ENCODE measurements at places on chromosomes 7 and 10.

- DNase-seq, result no peak
These were observed 56.8 kb downstream of the CHCHD3 start for GRCh38 chr7:133025056-133025455.

DNA sequence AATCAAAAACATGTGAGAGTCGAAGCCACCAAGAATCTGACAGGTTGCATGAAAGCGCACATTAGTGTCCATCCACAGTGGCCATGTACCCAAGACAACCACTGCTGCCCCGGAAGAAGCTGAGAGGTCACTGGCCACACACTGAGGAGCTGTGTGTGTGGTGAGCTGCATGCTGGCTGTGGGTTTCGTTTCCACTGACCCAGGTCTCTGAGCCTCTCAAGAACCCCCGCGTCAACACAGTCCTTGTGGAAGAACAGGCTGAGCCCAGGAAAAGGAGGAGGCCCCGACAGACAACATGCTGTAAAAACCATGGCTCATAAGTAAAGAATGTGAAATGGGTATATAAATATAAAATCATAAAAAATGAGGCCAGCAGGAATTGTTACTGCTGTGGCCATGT is 8.2 kb downstream of the VIPR2 start:
- no peak for DNase-seq

GRCh38 chr7:147658392-147658967 is 932.1 kb upstream of the C7orf33 start:
- no peak for DNase-seq

GRCh38 chr10:867807-868206 is 63.7 kb downstream of the LARP4B start:
- no peak for DNase-seq

- no peak for DNase-seq
These were observed 44.9 kb downstream of the MYPN start for GRCh38 chr10:68154211-68154497.

DNA sequence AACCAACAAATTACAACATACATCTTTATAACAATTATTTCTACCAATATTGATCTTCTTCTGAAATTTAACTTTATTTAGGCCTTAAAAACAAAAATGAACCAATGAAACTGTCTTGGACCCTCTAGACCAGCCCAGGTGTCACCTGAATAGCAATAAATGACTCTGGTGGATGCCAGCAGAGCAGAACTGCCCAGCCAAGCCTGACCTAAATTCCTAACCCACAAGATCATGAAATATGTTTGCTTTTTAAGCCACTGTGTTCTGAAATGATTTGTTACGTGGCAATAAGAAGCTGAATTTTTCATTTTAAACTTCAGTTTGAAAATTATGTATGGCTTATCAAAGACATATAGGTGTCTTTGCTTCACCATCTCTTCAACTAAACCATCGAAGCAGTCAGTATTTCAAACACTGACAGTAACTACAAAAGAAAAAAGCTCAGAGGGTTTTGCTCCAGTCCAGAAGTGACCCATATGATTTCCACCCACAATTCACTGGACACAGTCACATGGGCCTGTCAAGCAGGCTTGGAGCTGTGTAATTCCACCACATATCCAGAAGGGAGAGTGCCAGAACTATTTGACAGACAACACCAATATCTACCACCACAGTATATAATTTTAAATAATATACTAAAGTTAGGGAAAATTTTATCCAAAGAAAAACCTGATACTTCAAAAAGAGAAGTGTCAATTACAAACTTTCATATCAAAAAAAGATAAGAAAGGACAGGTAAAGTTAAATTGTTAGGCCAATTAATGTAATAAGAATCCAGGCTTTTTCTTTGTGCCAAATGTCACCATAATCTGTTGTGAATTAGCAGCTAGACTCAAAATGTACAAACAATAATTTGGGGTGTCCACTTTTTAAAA is 94.5 kb downstream of the KMT2C start:
- DNase-seq, result no peak

- DNase-seq, result no peak
These were observed 170.9 kb upstream of the SMIM30 start for GRCh38 chr7:113289140-113289740.

GRCh38 chr10:103720328-103720963 is 134.9 kb downstream of the SH3PXD2A start:
- no peak for DNase-seq

GRCh38 chr10:86635402-86635801 is 18.9 kb upstream of the OPN4 start:
- DNase-seq, result no peak

DNA sequence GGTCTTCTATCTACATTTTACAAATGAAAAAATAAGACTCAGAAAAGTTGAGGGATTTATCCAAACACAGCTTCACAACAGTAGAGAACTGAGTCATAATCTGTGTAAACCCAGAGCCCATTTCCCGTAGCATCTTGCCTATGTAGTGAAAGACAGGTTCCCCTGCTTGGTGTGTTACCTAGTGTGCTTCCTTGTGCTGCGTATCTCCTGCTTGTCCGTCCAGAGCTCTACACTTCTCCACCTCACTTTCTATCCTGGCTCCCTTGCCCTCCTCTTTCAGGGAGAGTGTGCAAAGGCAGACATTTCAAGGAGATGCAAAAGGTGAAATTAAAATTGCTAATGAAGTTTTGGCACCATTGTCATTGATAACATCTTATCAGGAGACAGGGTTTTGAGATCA is 1.4 kb upstream of the ASNS start:
- DNase-seq, result no peak

GRCh38 chr10:3255075-3255474 is 82.5 kb upstream of the PITRM1 start:
- DNase-seq, result no peak

- DNase-seq, result no peak
These were observed 400.1 kb downstream of the TNS3 start for GRCh38 chr7:47181746-47182361.

DNA sequence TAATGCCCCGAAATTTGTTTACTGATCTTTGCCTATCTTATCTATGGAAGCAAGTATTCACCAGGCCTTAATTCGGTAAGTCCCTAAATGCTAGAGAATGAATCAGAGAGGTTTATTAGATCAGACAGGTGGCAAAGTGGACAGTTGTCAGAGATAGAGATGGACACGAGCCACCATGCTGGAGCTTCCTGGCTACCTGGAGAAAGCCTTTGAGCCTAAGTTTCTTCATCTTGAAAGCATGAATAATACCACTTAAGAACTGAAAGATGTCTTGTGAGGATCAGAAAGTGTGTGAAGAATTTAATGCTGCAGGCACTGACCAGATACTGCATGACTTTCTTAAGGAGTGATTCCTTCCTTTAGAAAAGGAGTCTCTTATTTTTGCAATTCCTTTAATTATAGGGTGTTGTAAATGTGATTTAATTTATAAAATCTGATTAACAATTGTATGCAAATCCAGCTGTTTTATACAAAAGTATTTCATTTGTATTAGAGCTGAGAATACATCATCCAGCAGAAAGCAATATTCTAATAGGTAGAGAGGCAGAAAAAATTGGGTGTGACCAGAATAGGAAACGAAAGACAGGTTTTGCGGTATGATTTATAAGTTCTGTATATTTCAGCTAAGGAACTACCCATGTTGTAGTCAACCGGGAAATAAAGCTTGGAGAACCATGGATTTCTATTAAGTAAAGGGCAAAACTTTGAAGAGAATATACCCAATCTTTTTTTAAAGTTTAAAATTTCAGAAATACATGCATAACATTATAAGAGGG is 82.7 kb downstream of the SMURF1 start:
- DNase-seq, result no peak

DNA sequence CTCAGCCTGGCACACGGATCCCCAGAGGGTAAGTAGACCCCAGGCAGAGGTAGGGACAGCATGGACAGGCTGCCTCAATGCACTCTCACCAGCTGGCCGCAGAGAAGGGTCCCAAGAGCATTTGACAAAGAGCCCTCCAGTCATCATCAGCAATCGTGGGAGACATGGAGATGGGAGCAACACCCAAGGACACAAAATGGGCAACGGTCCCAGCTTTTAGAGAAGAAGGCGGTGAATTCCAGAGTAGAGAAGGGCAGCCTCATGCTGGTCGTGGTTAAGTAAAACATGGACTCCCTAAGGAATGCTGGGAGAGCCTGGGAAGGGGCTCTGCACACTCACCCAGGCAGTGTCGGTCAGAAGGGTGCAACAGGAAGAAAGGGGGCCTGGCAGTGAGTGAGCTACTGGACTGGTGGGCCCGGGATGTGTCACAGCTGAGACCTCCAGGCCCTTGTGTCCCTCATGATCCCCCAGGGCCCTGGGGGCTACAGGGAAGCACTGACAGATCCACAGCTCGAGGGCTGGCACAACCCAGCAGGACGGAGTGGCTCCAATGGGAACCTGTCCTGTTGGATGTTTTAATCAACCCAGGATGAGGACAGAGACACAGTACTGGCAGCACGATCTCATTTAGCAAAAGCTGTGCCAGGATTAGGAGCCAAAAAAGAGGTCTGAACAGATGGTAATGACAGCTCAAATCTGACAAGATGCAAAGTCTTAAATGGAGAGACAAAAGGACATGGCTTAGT is 147.1 kb downstream of the NEURL1 start:
- DNase-seq, result no peak

- no peak for DNase-seq
These were observed 141.9 kb upstream of the KLF14 start for GRCh38 chr7:130875901-130876300.

- DNase-seq, result no peak
These were observed 11.7 kb downstream of the CPEB3 start for GRCh38 chr10:92278996-92279696.

GRCh38 chr10:45220931-45221330 is 94.5 kb downstream of the OR13A1 start:
- no peak for DNase-seq

- no peak for DNase-seq
These were observed 296.8 kb upstream of the ZMIZ1 start for GRCh38 chr10:78771808-78772455.

DNA sequence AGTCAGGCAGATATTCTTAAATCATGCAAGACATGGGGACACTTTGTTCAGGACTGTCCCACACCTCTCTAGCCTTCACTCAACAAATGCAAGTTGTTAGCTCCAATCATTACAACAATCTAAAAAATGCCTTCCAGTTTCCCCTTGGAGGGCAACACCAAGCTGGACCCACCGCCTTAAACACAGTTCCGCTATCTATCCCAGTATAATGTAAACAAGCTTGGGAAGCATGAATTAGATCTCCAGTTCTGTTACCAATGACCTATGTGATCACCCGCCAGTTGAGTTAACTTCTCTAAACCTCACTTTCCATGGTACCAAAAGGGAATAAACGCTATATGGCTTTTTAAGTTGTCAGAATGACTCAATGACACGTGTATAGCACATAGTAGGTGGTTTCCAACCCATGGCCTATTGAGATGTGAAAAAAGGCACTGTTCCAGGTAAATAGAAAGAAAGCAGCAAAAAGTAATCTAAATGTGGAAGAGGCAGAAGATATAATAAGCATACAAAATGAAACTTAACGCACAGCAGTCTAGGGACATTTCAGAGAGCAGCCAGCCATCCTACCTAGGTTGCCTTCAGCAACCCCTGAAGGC is 2.4 kb upstream of the REEP3 start:
- DNase-seq, result no peak

DNA sequence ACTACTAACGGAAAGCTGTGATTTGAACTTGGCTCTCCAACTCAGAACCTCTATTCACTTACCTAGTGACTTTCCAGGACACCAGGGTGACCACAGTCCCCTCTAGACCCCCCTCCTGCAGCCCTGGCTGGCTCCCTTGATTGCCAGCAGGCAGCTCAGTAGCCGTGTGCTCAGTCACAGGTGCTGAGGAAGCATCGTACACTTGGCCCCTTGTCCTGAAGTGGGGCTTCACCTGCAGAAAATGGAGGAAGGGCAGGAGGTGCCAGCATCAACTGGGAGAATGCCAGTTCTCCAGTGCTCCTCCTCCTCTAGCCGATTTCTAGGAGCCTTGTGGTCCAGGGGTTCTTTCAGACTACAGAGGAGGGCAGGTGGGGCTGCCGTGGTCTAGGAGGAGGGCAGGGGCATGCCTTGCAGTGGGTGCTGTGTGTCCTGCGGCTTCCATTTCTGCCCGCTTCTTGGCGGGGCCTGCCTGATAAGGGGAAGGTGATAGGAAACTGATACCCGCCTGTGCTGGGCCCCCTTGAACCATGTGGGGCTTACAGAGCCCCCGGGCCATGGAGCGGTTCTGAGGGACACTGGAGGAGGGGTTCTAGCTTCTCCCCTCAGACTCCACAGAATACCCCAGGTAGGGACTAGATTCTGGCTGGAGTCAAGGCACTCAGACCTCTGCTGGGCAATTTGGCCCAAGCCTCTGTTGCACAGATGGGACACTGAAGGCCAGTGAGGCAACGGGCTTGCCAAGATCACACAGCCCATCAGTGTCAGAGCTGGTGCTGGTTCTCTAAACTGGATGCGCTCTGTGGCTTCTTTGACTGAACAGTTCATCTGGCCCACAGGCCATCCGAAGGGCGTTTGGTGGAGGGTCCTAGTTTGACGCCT is 14.0 kb downstream of the FAM241B start:
- DNase-seq, result no peak

DNA sequence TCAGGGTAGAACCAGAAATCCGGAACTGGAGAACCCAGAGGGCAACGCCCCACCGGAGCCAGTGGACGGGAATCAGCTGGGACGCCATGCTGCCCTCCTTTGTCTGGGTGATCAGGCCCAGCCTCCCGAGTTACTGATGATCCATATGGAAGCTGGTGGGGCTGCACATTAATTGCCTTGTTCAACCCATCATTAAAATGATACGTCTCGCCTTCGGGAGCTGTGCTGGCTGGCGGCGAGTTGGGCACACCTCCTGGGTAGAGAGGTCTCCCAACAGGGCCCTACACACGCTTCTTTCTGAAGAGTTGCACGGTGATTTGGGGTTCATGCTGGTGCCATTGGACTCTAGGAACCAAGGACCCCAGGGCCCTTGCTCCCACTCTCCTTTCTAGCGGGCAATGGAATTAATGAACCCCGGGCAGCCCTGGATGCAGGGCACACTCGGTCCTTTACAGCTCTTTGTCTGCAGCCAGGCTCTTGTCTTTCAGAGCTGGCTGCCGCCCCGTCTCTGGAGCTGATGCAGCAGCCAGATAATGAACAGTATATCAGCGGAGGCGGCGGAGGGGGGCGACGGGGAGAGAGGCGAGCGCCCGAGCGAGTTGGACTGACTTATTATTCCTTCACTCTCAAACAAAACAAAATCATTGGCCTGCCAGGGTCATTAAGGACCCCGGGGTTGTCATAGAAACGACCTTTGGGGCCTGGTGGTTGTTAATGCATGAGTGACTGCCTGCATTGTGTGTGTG is 412.2 kb upstream of the ZMIZ1 start:
- no peak for DNase-seq

Data from stimulated activated CD8-positive, alpha-beta memory T cell treated with anti-CD3 and anti-CD28 coated beads, Interleukin-4, amount 100 ng/mL, for 1 hour (primary cell).